GM04504 (cell line): ENCODE measurements at places on chromosomes 5 and 9.
A peak's percentile ranks its signal among the peaks of the same experiment; 100 is the strongest.

DNA sequence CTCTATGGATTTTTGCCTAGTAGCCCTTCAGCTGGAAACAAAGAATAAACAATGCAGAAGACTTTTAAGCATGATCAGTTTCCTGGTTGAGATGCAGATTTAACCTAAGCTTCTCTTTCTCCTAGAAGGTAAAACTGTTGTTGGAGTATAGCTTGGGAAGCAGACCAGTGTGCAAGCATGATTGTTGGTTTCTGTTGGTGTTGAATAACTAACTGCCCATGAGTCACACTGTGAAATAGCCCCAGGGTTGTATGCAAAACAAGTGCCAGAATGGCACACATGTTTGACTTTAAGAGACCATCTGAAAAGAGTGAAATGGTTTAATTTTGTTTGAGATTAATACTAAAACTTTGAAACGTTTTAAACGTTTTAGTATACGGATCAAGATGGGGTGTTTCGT lies 227.1 kb downstream of the ARHGEF28 start:
- DNase-seq: peak; percentile 76

- DNase-seq: no peak
Observed at GRCh38 chr5:57513785-57514184, 31.2 kb upstream of the ACTBL2 start.

GRCh38 chr5:139475865-139476617 lies 5.2 kb downstream of the SMIM33 start:
- DNase-seq: no peak

GRCh38 chr9:125748446-125749099 lies 1.4 kb downstream of the PBX3 start:
- no peak for DNase-seq

DNA sequence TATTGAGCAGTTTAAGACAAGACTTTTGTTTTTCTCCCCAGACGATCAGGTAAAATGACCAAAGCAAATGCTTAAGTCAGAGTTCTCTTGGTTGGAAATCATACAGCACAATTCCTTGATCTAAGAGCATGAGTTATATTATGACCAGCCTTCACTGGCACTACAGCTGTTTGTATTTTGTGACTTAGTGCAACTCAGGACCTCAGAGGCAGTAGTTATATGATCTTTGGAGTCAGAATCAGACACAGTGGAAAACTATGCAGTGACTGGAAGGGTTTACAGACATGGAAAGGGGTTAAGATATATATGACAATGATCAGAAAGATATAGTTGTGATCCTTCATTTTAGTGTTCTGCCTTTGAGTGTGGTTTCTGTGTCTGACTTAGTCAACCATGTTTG lies 24.3 kb downstream of the RAD23B start:
- DNase-seq: no peak

DNA sequence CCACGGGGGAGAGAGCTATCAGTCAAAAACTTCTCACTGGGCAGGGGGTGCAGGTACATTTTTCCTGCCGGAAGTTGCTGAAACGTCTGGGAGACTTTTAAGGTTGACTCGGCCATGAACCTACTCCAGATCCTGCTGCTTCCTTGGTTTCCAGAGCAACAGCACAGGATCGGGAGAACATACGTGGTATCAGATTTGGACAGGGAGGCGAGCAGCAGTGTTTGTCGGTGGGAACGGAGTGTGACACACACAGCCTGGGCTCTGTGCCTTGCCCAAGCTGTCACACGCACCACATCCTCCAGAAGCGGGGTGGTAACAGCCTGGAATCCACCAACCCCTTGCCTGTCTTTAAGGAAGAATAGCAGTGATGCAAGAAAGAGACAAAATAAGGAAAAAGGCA lies 276.5 kb downstream of the SLIT3 start:
- DNase-seq: no peak

DNA sequence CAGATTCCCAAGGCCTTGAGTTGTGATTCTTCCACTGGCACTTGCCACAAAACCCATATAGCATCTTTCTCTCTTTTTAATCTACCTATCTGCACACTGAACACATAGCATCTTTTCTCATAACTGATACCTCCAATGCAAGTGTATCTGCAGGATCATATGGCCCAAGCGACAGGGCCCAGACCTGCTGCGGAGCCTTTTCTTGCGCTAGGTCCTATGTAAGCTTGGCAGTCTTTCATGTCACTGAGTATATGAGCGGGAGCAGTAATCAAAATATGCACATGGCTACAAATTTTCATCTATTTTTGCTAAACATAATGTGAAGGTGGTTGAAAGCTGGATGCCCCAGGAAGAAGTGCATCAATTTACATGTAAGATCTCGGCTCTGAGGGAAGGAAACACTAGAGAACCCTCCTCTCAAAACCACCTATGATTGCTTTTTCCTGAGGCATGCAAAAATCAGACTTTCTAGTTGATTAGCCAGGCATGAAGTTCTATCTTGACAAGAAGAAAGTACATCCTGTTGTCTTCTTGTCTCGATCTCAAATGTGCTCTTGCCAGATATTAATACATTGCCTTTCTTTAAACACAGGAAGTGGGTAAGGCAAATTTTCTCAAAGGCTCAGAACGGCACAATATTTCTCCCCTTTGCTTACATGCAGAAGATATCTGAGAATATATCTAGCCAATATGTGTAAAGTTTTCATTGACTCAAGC lies 26.9 kb upstream of the CEMIP2 start:
- DNase-seq: no peak
